HFFc6 (cell line): ENCODE measurements at places on chromosomes 3 and 15. TPM values are rescaled to one million over a fixed set of nuclear protein-coding genes. Genes with fewer than 3 reads are reported as not detected.

GRCh38 chr3:190012784-190013183, 107.9 kb downstream of the P3H2 start:
- H3K27me3 ChIP-seq = no peaks in the 10 kb centered on the region
- H3K4me1 ChIP-seq = peaks cover 64% of the 10 kb centered on the region
- H3K27ac ChIP-seq = peak overlapping the region; percentile 57

DNA sequence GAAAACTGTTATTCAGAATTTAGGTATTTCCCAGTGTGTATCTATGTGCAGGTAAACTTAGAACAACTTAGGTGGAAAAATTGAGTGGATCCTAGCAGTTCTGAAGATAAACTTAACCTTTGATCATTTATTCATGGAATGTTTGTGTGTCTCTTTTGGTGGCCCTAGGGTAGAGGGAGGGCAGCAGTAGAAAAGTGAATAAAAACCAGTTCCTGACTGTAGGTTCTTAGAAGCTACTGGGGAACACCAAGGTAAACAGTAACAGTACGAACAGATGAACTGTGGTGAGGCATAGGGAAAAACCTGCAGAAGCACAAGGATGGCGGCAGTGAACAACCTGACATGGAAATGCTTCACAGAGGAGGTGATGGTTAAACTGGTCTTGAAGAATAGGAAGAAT, 2.5 kb downstream of the SNRK start:
- DNase-seq = no peak
- peaks cover 65% of the 10 kb centered on the region for H3K4me1 ChIP-seq
- peak overlapping the region; percentile 71 for H3K27ac ChIP-seq

DNA sequence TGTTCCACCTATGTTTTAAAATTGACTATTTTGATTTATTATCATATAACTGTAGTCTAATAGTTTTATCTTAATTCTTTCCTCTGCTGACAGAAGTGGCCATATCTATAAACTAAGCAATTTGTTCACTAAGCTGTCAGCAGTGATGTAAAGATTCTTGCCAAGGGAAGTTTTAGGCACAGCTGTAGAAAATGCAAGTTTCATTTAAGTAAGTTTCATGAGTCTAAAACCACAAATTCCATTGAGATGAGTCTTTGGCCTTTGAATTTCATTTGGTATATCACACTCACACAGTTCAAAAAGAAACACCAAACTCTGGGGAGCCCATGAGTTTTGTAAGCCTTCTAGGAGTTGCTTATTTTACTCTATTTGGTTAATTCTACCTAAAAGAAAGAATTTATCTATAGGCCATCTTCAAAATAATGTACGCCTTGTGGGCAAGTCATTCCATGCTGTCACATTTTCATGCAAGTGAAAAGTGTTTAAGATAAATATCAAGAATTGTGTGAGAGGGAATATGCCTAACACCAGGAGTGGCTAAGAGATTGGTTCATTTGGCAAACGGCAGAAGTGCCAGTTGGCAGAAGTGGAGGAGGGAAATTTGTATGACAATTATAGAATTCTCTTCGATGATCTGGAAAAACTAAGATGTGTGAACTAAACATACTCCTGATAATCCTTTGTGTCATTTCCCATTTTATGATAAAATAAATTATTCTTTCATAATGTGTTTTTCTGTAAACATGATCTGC, 292.9 kb downstream of the ZIC4 start:
- H3K27me3 ChIP-seq = no peaks in the 10 kb centered on the region
- peaks cover 19% of the 10 kb centered on the region for H3K4me1 ChIP-seq
- peak; percentile 86 for DNase-seq
- peak overlapping the region; percentile 86 for H3K27ac ChIP-seq

- DNase-seq = no peak
- H3K27me3 ChIP-seq = peaks cover 2% of the 10 kb centered on the region
- no peak overlapping the region for H3K4me3 ChIP-seq
- H3K36me3 ChIP-seq = no peaks in the 10 kb centered on the region
Observed at GRCh38 chr15:65410036-65410435, 12.7 kb downstream of the IGDCC4 start.

DNA sequence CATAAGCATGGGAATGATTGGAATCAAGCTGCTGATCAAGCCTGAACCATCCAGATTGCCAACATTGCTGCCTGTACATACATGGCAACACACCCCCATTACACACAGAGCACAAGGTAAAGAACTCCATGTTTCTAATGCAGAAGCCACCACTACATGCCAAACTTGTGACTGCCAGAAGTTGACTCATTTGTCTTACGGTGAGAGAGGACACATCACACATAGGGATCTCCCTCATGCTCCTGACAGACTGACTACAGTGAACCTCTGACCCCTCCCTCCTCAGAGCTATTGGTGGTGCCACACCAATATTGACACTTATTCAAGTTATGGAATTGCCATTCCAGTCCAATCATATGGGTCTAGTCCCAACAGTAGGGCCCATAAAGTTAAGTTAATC, 42.3 kb downstream of the EFHB start:
- H3K4me3 ChIP-seq = no peak overlapping the region
- no peaks in the 10 kb centered on the region for H3K36me3 ChIP-seq
- peak overlapping the region; percentile 9; the same call in 1 of the 2 replicates for H3K27ac ChIP-seq
- no peaks in the 10 kb centered on the region; the same call in 1 of the 2 replicates for H3K27me3 ChIP-seq
- DNase-seq = peak; percentile 46
- peaks cover 39% of the 10 kb centered on the region for H3K4me1 ChIP-seq

DNA sequence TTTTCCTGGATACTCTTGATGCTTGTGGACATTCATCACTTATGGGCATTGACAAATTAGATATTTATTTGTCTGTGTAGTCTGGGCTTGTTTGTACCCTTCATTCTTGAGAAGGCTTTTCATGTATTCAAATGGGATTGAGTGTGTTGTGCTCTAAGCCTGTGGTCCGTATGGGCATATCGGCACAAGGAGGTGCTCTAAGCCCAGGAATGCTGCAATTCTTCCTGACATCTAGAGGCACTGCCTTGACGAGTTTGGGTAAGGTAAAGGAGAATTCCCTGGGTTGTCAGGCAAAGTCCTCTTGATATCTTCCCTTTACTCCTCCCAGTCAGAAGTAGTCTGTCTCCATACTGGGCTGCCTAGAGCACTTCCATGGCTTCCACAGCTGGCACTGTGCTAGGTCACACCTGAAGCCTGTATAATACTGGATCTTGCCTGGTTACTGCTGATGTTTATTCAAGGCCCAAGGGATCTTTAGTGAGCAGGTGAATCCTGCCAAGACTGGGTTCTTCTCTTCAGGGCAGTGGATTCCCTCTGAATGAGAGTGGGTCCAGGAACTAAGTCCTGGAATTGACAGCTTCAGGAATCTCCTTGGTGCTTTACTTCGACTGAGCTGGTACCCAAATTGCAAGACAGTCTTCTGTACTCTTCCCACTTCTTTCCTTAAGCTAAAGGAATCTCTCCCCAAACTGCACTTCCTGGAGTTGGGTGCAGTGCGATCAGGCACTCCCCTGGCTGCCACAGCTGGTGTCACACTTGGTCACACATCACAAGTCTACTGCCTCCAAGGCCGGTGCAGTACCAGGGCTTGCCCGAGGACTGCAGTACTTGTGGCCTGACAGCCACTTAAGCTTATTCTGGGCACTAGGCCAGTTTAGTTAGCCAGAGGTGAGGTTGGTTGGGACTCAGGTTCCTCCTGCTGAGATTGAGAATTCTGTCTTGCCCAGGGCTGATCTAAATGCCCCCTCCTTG, 46.0 kb downstream of the GALK2 start:
- H3K4me3 ChIP-seq = no peak overlapping the region
- no peak overlapping the region for H3K27ac ChIP-seq
- peaks cover 20% of the 10 kb centered on the region for H3K4me1 ChIP-seq
- DNase-seq = peak; percentile 23

- no peak overlapping the region for H3K27ac ChIP-seq
- H3K36me3 ChIP-seq = peaks cover 4% of the 10 kb centered on the region; the same call in 1 of the 2 replicates
- no peaks in the 10 kb centered on the region for H3K27me3 ChIP-seq
- no peak for DNase-seq
Observed at GRCh38 chr3:134087060-134087974, 57.6 kb upstream of the SLCO2A1 start.

- peak; percentile 55 for DNase-seq
- H3K27me3 ChIP-seq = no peaks in the 10 kb centered on the region
Observed at GRCh38 chr15:45634432-45635190, at the start of gene SQOR. Gene SQOR, plus strand, starts transcription at chr15:45635029. Its CDS starts 23,895 bp downstream, at chr15:45658924.

DNA sequence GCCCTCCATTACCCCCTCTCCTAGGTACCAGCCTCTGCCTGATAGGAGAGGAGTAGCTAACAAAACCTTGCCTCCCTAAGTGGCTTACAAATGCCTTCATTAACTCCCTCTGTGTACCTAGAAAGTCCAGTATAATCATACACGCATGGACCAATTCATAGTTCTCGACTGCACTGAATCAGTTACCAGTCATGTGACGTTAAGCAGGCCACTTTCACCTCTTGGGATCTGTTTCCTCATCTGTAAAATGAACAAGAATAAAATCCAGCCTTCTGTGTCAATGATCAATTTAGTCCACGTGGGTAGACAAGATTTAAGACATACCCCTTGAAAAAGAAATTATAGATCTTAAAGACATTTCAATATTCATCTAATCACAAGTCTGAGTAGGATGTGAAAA, 72.2 kb downstream of the TRIM69 start:
- H3K4me3 ChIP-seq = no peak overlapping the region
- H3K27ac ChIP-seq = no peak overlapping the region
- H3K36me3 ChIP-seq = no peaks in the 10 kb centered on the region

- no peak overlapping the region for H3K27ac ChIP-seq
- H3K36me3 ChIP-seq = no peaks in the 10 kb centered on the region; the same call in 1 of the 2 replicates
- H3K4me1 ChIP-seq = peaks cover 7% of the 10 kb centered on the region
- peaks cover 30% of the 10 kb centered on the region for H3K27me3 ChIP-seq
Observed at GRCh38 chr3:198113206-198114053, 153.4 kb downstream of the LMLN start.

GRCh38 chr3:60935709-60936108, 315.5 kb downstream of the FHIT start:
- peak overlapping the region; percentile 50 for H3K4me3 ChIP-seq
- H3K27me3 ChIP-seq = no peaks in the 10 kb centered on the region; the same call in 1 of the 2 replicates
- H3K27ac ChIP-seq = peak overlapping the region; percentile 67
- peaks cover 48% of the 10 kb centered on the region for H3K4me1 ChIP-seq

- H3K4me3 ChIP-seq = no peak overlapping the region
- no peaks in the 10 kb centered on the region for H3K4me1 ChIP-seq
- no peak for DNase-seq
- H3K27ac ChIP-seq = no peak overlapping the region
- no peaks in the 10 kb centered on the region for H3K27me3 ChIP-seq
Observed at GRCh38 chr3:62686503-62687294, 188.5 kb downstream of the CADPS start.

DNA sequence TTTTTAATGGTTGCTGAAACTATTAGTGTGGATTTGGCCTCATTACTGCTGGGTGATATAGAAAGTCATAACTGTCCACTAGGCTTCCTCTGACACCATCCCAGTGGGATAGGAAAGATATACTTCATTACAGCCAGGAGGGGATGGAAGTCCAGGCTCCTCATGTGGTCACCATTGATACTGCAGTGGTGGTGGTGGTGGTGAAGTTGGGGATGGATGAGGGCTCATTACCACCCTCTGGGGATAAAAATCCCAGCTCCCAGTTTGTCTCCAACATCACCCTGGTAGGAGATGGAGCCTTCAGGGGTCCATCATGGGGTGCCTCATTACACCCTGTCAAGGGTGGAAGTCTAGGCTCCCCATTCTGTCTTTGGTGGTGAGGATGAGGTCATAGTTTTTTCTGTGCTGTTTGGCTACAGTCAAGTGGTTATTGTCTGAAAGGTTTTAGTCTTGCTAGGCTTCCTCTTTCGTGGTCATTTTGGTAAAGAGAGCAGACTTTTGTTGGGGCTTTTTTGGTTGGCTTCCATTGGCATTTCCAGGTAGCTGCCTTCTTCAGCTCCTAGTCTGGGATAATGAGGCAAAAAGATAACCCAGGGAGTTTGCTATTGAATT, 30.1 kb upstream of the FILIP1L start:
- no peak overlapping the region for H3K4me3 ChIP-seq
- no peak overlapping the region for H3K27ac ChIP-seq
- peaks cover 8% of the 10 kb centered on the region for H3K4me1 ChIP-seq
- DNase-seq = no peak

GRCh38 chr3:127772827-127773751, 49.2 kb downstream of the MGLL start:
- H3K27me3 ChIP-seq = peaks cover 1% of the 10 kb centered on the region; the same call in 1 of the 2 replicates
- peak overlapping the region; percentile 92 for H3K27ac ChIP-seq
- peaks cover 82% of the 10 kb centered on the region for H3K4me1 ChIP-seq
- DNase-seq = no peak
- no peak overlapping the region for H3K4me3 ChIP-seq

GRCh38 chr15:74808840-74809229, 3.8 kb upstream of the LMAN1L start:
- DNase-seq = no peak
- peaks cover 4% of the 10 kb centered on the region; the same call in 1 of the 2 replicates for H3K27me3 ChIP-seq
- H3K4me3 ChIP-seq = no peak overlapping the region

HESX1 gene
- total RNA-seq = not detected in 3 replicates

LXN gene
- 12.2 to 16.5 TPM (median 12.9 TPM) in 3 replicates for total RNA-seq

LRRK1 gene
- total RNA-seq = 12.2 and 13.5 TPM in 2 replicates

STOML1 gene
- 23.1 to 30.6 TPM (median 29.3 TPM) in 3 replicates for total RNA-seq

EPB42 gene
- not detected in 3 replicates for total RNA-seq

GOLGA8G gene
- total RNA-seq = not detected in 3 replicates
